ENCODE measurements at places on chromosomes 13 and 19. TPM values are rescaled to one million over a fixed set of nuclear protein-coding genes. Genes with fewer than 3 reads are reported as not detected.

The DHRS12 gene
- total RNA-seq, result 4.9 TPM

The KLF2 gene
- 146 TPM for total RNA-seq

DNA sequence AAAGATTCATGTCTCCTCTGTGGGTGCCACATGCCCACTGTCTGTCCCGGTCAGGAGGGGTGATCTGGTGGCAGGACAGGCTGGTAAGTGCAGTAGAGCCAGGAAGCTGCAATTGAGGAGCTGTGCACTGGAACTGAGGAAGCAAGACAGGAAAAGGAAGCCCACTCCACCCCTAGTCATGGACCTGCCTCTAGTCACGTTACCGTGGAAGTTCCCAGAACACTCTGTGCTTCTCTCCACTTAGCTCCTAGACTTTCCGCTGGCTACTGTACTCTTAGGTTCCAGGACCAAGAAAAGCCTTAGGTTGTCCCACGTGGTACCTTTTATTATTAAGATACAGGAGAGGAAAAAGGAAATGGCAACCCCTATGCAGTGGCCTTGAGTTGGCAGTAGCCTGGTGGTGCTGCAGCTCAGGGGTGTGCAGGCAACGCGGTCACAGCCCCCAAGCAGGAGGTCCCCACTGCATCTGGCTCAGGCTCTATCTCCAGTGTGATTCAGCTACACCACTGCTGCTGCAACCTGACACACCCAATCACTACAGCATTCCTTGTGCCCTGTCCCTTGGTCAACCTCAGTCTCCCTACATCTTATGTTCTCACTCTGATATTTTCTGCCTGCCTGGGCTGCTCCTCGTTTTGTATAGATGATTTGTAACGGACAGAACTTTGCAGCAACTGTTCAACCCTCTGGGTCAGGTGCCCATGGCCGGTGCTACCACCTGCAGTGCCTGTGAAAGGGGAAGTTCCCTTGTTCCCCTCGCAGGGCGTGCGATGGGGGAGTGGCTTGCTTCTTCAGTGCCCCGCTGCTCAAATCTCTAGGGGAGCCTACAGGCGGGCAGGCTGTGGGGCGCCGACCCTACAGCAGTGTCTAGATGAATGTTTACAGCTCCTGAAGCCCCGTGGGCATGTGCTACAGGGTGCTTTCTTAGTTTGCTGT lies 24.4 kb upstream of the GPR12 start:
- H3K4me3 ChIP-seq, result peak overlapping the region; percentile 42
- DNase-seq, result no peak
- no peak overlapping the region for H3K27ac ChIP-seq
- H3K36me3 ChIP-seq, result no peaks in the 10 kb centered on the region
- H3K27me3 ChIP-seq, result no peaks in the 10 kb centered on the region
- H3K4me1 ChIP-seq, result no peaks in the 10 kb centered on the region

DNA sequence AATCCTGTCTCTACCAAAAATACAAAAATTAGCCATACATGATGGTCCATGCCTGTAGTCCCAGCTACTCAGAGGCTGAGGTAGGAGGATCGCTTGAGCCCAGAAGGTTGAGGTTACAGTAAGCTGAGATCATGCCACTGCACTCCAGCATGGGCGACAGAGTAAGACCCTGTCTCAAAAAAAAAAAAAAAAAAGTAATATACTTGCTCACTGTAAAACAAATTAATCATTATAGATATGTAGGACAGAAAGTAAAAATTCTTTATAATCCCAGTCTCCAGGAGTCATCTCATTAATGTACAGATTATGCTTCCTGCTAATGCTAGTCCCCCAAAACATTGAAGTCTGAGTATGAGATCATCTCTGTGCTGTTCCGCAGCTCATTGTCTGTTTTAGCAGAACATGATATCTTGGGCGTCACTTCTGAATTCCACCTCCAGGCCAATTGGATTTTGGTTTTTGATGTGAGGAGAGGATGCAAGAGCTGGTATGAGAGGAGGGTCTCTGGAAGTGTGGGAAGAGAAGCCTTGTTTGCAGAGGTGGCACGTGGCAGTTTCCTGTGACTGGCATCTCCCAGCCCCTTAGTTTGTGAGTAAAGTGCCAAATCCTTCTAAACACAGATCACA lies 75.4 kb upstream of the NPAS1 start:
- H3K27ac ChIP-seq, result peak overlapping the region; percentile 88
- no peaks in the 10 kb centered on the region for H3K27me3 ChIP-seq
- H3K4me1 ChIP-seq, result peaks cover 64% of the 10 kb centered on the region

GRCh38 chr13:51004111-51004865 lies 94.7 kb downstream of the RNASEH2B start:
- H3K27me3 ChIP-seq, result no peaks in the 10 kb centered on the region
- no peak overlapping the region for H3K27ac ChIP-seq
- DNase-seq, result no peak
- no peaks in the 10 kb centered on the region for H3K36me3 ChIP-seq
- H3K4me3 ChIP-seq, result no peak overlapping the region
- peaks cover 31% of the 10 kb centered on the region for H3K4me1 ChIP-seq
